Activated CD8-positive, alpha-beta memory T cell treated with anti-CD3 and anti-CD28 coated beads for 1 hour (primary cell): ENCODE measurements at places on chromosomes 2 and 18.

- DNase-seq = no peak
Measured at GRCh38 chr2:223596208-223596607, 6.0 kb downstream of the SCG2 start.

GRCh38 chr18:38305961-38306360 lies 740.4 kb upstream of the CELF4 start:
- DNase-seq = no peak

DNA sequence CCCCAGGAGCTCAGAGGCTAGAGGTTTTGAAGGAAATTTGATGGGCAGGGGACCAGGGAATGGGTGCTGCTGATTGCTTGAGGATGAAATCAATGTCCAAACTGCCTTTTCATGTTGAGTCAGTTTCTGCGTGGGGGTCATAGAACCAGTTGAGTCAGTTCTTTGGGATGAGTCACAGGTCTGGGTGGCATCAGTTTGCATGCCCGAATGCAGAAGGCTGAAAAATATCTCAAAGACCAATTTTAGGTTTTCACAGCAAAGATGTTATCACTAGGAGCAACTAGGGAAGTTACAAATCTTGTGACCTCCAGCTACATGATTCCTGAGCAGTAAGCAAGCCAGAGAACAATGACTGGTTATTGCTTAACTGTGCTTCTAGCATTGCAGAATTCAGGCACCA lies 1135.1 kb upstream of the CRIM1 start:
- DNase-seq = no peak

- DNase-seq = no peak
Measured at GRCh38 chr18:23968638-23969604, 45.6 kb upstream of the TTC39C start.

DNA sequence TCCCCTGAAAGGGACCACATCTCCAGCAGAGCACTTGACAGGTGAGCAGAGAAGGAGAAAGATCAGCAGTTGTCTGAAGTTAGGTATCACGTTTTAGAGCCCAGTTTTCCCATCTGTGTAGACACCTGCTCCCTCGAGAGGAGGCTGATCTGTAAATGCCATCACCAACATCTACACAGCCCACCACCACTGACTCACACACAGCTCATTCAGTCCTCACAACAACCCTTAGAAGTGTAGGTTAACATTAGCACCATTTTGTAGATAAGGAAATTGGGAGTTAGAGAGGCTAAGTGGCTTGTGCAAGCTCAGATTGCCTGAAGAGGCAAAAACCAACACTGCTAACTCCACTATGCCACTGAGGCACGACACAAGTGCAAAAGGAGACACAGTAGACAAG lies 37.2 kb upstream of the STAT1 start:
- DNase-seq = no peak

DNA sequence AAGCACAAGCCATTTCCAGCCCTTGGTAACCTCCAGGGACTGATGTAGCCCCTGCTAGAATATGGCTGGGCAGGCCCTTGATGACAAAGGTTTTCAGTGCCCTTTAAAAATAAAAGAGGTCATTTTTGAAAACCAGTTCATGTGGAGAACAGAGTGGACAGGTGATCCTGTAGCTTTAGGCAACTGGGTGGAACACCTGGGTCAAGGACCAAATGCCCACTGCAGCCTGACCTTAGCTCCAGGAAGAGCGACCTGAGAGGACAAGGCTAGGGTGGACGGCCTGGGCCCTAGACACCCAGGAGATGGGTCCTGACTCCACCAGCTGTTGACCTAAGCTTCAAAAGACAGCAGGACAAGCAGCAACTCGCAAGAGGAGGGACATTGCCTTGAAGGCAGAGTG lies 116.6 kb downstream of the LIPG start:
- no peak for DNase-seq
